ENCODE measurements at places on chromosomes 2 and 18. TPM values are rescaled to one million over a fixed set of nuclear protein-coding genes. Genes with fewer than 3 reads are reported as not detected.

- no peak for DNase-seq
These were observed 28.4 kb upstream of the ME2 start for GRCh38 chr18:50850307-50851065.

The CPO gene
- total RNA-seq: not detected

- no peak for DNase-seq
These were observed 306.0 kb downstream of the FBXO15 start for GRCh38 chr18:73841661-73842060.

The DYSF gene
- total RNA-seq: 59.5 TPM

DNA sequence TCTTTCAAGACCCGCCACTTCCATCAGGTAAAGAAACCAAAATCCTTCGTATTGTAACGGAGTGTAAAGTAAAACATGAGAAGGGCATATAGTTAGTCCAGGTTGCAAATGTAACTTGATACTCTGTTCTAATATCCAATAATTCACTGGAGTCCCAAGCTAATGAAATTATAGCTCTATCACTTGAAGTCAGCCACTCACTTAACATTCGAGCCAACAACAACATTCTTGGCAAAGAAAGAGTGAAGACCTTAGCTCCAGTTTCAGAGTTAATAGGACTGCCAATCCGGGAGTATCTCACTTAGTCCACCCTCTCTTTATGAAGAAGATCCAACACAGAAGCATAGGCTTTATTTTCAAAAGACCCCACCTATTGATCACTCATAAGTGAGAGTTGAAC is 298.0 kb upstream of the SOX11 start:
- DNase-seq: no peak

DNA sequence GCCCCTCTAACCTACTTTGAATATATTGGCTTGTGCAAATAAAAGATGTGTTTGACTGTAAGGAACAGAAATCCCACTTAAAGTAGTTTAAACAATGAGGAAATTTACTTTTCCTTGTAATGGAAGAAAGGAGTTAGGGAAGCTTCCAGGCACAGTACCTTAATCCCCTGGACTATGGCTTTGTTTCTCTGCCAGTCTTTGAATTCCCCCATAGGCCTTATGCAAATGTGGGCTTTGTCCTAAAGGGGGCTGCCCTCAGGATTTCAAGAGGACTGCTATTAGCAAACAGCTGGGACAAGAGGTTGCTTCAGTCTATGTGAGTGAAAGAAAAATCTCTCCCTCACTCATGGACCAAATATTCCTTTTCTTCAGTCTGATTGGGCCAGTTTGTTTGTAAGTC is 255.1 kb upstream of the THSD7B start:
- no peak for DNase-seq

All from LHCN-M2 (cell line).